Thoracic aorta (tissue), 2 donors: ENCODE measurements at places on chromosomes 2 and 18.

DNA sequence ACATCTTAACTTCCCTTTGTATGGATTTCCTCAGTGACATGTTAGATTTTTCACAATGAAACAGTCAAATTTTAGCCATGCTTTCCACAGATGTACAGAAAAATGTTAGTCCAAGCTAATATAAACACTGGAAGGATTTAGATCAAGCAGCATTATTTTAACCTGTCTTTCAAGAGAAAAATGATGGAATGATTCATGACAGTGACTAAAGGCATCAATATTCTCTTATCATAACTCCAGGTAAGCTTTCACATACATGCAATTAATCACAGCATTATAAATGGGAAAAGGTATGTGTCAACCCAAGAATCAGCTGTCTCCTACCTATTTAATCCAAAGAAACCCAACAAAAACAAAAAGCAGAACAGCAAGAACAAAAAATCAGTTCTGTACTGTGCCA is 92.7 kb downstream of the NCKAP5 start:
- DNase-seq = no peak

DNA sequence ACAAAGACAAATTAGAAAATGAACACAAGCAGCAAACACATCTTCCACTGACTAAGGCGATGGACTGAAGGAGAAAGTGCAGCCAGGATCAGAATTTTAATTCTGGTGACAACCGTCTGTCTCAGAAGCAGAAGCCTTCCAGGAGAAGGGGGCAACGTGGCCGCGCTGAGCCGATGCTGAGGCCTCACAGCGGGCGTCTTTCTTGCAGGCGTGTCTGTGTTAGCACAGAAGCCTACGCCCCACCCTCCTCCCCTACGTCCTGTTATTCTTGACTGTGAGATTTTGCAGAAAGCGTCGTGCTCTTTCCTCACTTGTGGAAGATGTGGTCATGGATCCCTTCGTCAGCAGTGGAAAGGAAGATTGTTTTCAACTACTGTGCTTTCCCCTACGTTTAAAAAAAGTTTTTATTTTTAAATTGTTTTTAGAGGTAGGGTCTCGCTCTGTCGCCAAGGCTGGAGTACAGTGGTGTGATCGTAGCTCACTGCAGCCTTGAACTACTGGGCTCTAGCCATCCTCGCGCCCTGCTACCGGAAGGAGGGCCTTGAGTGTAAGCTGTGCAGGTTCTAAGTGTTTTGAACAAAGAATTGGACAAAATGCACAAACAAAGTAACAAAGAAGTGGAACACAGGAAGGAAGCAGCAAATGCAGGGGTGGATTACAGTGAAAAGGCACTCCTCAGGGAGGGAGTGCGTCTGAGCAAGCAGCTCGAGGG is 422.0 kb downstream of the GALR1 start:
- no peak for DNase-seq

GRCh38 chr2:11582612-11582861 is 48.7 kb downstream of the GREB1 start:
- no peak for DNase-seq

DNA sequence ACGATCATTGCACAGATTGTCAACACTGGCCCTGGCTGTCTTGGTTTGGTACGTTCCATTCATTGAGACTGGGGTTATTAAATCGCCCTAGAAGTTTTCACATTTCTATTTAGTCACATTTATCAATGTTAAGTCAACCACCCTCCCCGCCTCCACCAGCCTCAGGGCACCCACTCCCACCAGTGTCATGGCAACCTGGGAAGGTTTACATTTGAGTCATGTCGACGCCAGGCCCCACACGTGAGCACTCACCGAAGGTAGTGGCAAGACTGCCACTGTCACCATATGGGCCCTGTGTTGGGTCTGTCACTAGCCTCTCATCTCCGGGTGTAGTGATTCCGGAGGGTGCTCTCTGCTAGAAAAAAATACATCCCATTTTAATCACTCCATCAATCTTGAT is 194.2 kb downstream of the TWIST2 start:
- DNase-seq = no peak

DNA sequence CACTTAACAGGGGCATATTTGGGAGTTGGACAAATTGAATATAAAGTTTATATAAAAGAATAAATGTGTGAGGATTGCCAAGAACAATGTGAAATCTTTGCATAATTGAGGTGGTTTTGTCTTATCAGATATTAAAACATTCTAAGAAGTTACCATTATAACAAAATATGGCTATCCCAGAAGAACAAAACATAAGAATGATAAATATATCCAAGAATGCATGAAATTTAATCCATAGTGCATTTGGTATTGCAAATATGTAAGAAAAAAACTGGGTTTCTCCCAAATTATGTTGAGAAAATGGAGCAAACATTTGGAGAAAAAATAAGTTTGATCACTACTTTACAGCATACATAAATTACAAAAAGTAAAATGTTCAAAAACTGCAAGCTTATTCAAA is 562.4 kb downstream of the RNF144A start:
- no peak for DNase-seq

DNA sequence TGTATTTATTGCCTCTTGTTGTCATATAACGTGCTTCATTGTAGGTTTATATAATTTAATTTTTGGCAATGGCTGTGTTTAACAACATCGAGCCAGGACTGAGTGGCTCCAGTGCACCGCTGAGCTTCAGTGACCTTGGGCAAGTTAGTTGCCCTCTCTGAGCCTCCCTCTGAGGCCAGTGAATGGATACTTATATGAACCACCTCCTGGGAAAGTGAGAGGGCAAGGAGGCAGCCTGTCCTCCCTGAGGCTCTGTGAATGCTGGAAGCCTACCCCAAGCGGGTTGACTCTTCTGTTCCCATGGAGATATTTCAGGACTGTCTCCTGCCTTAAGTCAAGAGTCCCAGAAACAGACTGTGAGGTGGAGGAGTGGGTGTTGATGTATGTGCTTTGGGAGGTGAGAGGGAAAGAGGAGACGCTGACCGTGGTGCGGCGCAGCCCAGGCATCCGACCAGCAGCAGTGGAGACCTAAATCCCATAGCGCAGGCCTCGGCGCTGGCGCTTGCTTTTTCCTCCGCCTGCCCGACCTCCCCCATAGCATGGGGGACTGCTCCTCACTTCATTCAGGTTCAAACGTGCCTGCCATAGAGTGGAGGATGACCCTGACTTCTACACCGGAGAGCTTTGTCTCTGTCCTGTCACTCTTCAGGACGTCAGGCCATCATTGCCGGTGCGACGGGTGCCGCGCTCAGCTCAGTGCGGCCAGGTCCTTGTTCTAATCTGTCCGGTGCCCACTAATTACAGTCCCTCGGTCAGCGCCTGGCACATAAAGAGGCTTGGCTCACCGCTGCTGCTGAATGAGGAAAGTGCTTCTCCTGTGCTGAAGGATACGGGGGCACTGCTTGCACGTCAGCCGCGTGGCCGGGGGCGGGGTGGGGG is 167.3 kb upstream of the HS6ST1 start:
- DNase-seq = no peak

GRCh38 chr2:17036361-17036760 is 370.7 kb upstream of the CYRIA start:
- DNase-seq = no peak

DNA sequence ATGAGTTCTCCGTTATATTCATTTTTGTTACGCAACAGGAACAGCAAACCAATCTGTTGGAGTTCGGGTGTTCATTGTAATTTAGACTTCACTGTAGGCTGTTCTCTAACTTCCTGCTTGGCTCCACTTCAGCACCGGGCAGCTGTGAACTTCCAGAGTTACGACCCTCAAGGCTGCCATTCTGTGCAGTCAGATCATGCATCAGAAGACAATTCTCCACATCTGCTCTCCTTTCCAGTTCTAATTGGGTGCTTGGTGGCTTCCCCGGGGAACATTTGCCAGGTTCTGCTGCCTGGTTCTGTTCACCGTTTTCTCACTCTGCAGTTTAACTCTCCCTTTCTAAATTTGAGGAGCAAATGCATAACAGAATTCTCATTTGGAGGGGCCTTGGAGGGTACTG is 237.7 kb downstream of the NYAP2 start:
- no peak for DNase-seq

- DNase-seq = no peak
These were observed 61.7 kb downstream of the CYBRD1 start for GRCh38 chr2:171584001-171584400.

- DNase-seq = no peak
These were observed 18.8 kb downstream of the PSD4 start for GRCh38 chr2:113192459-113193100.

- DNase-seq = no peak
These were observed 228.0 kb upstream of the SMAD7 start for GRCh38 chr18:49178736-49179135.

DNA sequence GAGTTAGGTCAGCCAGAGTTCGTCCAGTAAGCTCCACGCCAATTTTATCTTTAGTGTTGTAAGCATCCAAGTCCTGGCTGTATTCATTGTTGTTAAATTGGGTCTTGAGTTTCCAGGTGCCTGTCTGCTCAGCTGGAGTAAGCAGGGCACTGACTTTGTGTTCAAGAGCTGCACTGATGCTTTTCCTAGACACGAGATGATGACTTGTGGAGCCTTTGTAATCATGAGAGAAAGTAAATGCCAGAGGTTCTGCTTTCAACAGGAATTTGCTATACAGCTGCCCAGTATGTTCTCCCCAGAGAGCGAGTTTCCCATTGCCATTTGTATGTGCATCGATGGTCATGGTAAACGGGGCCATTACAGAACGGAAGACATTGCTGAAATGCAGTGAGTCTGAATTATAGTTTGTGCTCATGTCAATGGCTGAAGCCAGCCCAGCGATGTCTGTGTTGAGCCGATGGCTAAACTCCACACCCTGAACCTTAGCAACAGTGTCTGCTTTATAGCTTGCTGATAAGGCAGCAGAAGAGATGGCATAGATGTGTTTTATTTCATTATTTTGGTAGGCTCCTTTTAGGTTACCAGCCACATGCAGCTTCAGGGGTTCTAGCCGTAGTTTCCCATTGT is 32.9 kb downstream of the APOB start:
- DNase-seq = no peak

- DNase-seq = no peak
These were observed 40.1 kb upstream of the PTH2R start for GRCh38 chr2:208366215-208367127.

DNA sequence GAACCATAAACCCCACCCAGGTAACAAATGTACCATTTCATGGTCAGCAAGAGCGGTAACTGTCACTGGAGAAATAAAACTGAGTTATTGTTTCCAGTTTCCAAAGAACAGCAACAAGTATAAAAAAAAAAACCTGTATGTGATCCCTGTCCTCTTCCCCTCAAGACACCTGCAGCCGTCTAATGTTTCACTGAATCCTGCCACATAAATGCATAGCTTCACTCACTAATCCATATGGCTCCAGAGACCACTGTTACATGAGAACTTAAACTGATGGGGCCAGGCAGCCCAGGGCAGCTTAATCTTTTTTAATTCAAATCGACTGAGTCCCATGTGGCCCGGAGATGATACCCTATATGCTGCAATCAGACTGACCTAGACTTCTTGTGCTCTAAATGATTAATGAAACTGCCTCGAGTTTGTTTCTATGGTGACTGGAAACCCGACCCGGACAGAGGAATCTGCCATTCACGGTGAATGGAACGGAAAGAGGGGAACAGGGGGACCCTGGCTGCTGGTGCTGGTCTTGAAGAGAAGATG is 60.9 kb upstream of the SIX2 start:
- DNase-seq = no peak

- DNase-seq = no peak
These were observed 23.0 kb downstream of the INPP5D start for GRCh38 chr2:233082931-233083755.

- DNase-seq = no peak
These were observed 199.5 kb upstream of the RGPD4 start for GRCh38 chr2:107627164-107627563.

- DNase-seq = no peak
These were observed 121.5 kb upstream of the GYPC start for GRCh38 chr2:126534478-126534877.

DNA sequence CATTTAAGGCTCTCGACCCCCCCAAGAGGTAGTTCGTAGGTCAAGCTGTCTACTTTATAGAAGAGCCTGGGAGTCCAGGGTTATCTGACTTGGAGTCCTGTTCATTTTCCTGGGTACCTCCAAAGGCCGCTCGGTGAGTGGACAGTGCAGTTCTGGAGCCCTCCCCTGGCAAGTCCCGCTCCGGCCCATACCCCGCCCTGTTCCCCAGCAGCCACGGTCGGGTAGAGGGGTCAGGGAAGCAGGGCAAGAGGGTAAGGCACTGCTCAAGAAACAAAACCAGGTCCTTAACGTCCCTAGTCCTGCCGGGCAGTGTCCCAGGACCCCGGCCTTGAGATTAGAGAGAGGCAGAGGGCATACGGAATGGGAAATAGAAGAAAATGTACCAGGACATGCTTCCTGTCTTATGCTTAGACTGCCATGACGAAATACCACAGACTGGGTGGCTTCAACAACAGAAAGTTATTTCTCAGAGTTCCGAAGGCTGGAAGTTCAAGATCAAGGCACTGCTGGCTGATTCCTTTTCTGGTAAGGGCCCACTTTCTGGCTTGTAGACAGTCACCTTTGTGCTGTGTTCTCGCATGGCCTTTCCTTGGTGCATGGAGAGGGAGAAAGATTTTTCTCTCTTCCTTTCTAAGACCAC is 5.4 kb upstream of the HPCAL1 start:
- no peak for DNase-seq

DNA sequence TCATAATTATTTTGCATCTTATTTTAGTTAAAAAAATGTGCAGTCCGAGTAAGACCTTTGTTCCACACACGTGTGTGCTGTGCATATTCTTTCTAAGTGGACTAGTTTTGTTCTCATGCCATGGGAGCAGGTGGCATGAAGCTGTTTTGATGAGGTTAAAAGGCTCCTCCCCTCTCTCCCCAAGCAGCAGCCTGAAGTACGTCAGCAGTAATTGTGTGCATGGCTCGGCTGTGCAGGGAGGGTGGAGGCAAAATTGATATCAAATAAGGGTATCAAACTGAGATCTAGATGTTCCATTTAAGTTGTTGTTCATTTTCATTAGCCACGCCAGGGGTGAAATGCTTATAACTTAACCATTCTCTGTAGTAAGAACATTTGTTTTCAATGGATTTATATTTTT is at the start of gene NYAP2:
Gene NYAP2 (plus strand): TSS at position 207 of the 400 bp plus-strand sequence. CDS start 9,171 bp downstream, outside the sequence.
- no peak for DNase-seq

GRCh38 chr2:126429103-126429502 is 226.9 kb upstream of the GYPC start:
- DNase-seq = no peak

GRCh38 chr18:11724781-11725180 is 35.7 kb downstream of the GNAL start:
- no peak for DNase-seq
